ENCODE measurements at places on chromosomes 6 and 20.

GRCh38 chr6:16419636-16420336 lies 181.4 kb downstream of the GMPR start:
- DNase-seq = no peak

DNA sequence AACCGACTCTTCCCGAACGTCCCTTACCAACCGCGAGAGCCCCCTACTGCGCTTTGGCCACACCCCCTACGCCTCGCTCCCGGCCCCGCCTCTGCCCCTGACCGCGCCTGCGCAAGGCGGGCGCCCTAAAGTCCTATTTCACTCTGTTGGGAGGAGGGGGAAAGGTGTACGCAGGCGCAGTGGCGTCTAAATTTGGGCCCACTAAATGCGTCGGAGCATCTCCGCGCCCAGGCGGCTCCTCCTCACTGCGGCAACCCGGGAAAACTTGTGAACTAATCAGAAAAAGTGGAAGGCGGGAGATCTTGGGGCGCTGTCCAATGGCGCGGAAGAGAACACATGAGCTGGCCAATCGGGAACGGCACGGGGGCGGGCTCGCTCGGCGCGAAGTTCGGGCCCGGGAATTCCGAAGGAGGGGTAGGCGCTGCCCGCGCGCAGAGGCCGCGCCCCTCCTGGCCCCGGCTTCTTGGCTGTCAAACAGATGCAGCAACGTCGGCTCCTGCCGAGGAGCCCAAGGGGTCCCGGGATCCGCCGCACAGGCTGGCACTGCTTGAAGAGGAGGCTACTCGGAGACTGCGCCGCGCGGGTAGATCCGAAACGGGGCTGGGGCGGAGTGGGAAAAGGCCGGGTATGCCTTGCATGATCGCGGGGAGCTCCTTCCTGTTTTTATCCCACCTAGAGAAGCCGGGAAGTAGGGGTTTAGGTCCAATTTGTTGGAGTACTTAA lies at the start of gene TCF19:
TSS of gene TCF19 (plus strand) at position 450 of the 723 bp plus-strand sequence. CDS start 881 bp downstream, outside the sequence.
- DNase-seq = peak; percentile 99

DNA sequence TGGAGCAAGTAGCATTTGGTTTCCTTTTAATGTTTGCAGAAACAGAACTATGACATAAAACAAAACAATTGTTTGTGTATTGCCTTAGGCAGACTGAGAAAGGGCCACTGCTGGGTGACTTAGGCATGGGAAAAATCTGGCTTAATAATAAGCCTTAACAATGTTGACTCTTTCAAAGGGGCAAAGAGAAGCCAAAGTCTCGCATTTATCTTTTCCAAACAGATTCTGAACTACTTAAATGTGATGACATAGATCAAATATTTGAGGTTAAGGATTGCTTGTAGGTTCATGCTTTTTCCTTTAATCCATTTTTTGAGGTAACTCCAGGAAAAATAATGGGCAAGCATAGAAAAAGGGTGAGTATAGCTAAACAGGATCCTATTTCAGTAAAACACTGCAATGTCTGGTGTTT lies 39.6 kb downstream of the ADAT2 start:
- no peak for DNase-seq

GRCh38 chr6:124436803-124437202 lies 525.4 kb upstream of the RNF217 start:
- no peak for DNase-seq

- no peak for DNase-seq
These were observed 739.7 kb upstream of the POU3F2 start for GRCh38 chr6:98094696-98095095.

DNA sequence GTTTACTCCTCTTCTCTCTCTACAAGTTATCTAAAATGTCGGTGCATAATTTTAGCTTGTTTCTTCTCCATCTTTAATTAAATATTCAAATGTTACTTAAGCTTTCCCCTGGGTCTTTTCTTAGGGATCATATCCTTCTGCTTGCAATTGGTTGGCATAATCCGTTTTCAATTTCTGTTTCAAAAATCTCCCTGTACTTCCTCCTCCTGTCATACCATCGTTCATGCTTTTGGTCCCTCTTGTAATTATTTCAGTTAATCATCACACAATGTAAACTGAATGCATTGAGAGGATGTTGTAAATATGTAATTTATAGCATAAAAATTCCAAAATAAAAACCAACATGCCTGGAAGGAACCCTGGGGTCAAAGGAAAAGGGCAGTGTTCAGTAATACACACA lies 189.2 kb upstream of the RAB32 start:
- no peak for DNase-seq

DNA sequence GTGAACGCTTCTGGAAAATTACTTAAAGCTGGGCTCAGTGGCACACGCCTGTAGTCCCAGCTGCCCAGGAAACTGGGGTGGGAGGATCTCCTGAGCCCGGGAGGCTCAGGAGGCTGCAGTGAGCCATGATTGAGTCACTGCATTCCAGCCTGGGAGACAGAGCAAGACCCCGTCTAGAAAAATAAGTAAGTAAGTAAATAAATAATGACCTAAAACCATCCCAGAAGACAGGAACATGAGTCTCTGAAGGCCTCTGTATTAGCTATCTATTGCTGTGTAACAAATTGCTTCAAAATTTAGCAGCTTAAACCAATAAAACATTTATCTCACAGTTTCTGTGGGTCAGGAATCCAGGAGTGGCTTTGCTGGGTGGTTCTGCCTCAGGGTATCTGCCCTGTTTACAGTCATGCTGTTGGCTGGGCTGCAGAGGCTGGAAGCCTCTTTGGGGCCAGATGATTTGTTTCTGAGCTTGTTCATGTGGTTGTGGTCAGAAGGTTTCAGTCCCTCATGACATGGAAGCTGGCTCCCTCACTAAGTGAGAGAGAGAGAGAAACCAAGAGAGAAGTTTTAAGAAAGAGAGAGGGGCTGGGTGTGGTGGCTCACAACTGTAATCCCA lies 48.4 kb upstream of the NCOA3 start:
- DNase-seq = no peak

- no peak for DNase-seq
These were observed 178.5 kb downstream of the FRK start for GRCh38 chr6:115882174-115882573.

- no peak for DNase-seq
These were observed 172.0 kb downstream of the MYLK4 start for GRCh38 chr6:2578767-2579166.
